OCI-M1 (cell line): ENCODE measurements at places on chromosomes 5 and 9.

DNA sequence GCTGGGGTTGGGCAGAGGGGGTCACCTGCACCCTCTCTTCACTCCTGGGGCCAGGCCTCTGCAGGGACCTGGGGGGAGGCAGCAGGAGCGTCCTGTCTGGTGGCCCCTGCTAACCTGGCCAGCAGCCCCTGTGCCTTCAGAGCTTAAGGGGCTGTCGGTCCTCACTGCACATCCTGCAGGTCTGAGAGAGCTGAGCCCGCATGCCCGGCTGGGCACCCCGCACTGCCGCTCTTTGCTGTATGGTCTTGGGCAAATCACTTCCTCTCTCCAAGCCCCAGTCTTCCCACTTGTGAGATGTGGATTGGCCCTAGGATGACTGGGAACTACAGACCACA is 7.9 kb downstream of the FLT4 start:
- DNase-seq, result no peak

DNA sequence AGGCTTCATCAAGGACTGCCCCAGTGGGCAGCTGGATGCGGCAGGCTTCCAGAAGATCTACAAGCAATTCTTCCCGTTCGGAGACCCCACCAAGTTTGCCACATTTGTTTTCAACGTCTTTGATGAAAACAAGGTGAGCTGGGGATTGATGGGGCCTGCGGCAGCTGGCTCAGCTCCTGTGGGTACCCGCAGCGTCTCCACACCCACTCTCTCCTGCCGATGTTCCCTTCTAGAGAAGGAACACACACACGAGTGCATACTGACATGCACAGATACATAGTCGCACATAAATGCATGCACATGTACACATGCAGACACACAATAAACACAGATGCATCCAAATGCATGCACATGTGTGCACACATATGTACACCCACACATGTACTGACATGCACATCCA is 45.6 kb downstream of the NCS1 start:
- no peak for DNase-seq

- no peak for DNase-seq
Observed at GRCh38 chr5:160679567-160680309, 172.3 kb downstream of the ATP10B start.

DNA sequence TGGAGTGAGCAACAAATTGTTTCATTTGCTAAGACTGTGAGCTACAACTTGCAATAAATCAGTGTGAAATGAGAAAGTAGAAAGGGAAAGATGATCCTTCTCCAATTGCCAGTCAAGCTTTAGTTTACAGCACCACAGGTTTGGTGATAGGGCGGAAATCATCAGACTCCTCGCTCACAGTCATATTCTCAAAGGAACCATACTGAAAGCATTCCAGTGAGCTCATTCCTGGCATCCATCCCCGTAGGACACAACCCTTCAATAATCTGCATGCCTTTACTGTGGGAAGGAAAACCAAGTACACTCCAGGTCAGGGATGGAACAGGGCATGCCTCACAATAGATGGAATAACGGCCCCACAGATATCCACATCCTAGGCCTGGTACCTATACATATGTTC is 80.7 kb downstream of the FSTL4 start:
- no peak for DNase-seq

GRCh38 chr5:164680216-164680615 is 1174.8 kb downstream of the MAT2B start:
- DNase-seq, result no peak

DNA sequence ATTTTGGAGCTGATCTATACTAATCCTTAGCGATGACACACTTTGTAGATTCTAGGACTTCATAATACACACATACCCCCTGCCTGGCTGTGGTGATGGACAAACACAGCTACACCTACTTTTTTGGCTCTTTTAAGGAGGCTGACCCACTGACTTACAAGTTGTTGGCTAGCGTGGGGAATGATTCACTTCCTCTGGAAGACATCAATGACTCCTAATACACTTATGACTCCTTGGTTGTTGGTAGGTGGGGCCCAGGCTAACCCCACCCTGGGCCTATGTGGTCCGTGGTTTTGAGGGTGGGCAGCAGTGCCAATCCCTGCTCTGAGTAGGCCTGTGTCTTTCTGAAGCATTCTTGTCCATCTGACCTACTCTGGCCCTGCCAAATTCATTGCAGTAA is 144.4 kb downstream of the SLC12A2 start:
- DNase-seq, result no peak

- peak; percentile 43 for DNase-seq
Observed at GRCh38 chr9:107612136-107612535, 122.6 kb upstream of the KLF4 start.

DNA sequence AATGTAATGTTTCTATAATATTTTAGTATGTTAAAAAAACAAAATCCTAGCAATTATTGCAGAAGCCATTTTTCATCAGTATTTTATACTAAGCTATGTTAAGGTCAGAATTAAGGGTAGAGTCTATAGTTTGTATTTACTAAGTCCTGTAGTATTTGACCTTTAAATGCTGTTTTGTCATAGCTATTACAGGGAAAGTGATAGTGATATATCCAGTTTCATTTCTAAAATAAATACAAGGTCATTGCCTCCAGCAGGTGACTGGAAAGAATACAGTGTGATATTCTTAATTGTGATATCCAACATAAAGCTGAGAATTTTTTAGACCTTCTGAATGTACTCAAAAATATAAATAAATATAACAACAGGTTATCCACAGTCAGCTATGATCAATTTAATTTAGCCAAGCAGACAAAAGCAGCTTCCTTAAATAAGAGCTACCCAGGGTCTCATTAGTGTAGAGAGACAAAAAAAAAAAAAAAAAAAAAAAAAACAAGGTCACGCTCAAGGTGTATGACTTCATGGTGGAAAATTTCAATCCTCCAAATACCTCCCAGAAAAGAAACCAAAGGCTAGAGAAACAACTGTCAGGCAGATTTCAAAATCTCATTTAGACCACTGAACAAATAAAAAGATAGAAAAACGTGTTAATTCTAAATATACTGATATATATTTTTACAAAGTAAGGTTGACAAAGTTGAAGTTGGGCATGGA is 278.7 kb downstream of the HCN1 start:
- DNase-seq, result no peak

DNA sequence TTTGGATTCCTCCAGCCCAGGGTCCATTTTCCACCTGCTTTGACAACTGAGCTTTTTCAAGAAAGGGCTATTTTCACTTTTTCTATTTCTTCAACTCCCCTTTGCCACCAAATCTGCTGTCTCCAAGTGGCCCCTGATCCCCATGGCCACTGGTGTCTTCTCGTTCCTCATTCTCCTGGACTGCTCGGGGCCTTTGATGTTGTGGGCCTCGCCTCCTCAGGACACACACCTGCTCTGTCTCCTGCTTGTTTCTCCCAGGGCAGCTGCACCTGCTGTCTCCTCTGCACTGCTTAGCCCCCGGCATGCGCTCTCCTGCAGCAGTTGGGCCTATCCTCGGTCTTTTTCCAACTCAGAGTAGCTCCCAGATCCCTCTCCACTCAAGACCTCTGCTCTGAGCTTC is 16.3 kb upstream of the NANS start:
- no peak for DNase-seq

GRCh38 chr5:27474395-27474794 is 436.0 kb upstream of the CDH9 start:
- DNase-seq, result no peak

DNA sequence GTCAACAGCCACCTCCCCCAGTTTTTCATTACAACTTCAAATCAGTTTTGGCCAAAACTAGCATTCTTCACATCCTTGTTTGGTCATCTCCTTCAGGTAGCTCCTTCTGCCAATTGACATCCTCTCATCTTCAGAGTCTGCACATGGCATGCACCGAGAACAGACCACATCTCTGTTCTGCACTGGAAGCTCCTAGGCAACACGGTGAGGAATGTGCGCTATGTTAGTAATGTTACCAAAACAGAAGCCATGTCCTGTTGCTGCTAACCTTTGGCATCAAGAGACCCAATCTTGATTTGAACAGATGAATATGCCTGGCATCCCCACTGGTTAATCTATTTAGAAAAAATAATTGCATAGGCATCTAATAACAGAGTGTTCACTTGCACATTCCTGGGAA is 5.1 kb upstream of the HK3 start:
- no peak for DNase-seq
